Kidney (tissue), 22 donors: ENCODE measurements at places on chromosomes 4 and X. TPM values are rescaled to one million over a fixed set of nuclear protein-coding genes. Genes with fewer than 3 reads are reported as not detected.

The C1QTNF7 gene
- total RNA-seq: 2.2 TPM

The TMEM156 gene
- total RNA-seq: 3.5 TPM

The FMR1NB gene
- not detected for total RNA-seq

The TCEANC gene
- total RNA-seq: 5.3 TPM

The TRPC3 gene
- 0.44 TPM for total RNA-seq

The MAGEE2 gene
- not detected for total RNA-seq

The BTK gene
- 13.9 TPM for total RNA-seq

The DLG3 gene
- total RNA-seq: 38.3 TPM

The MMRN1 gene
- 28.9 TPM for total RNA-seq

The IDH3G gene
- 62.1 TPM for total RNA-seq

The TEX11 gene
- total RNA-seq: 0.28 TPM

The ARMCX4 gene
- total RNA-seq: 16.0 TPM

The SMARCA1 gene
- 34.7 TPM for total RNA-seq

The SCARB2 gene
- total RNA-seq: 151 TPM

The KIF4A gene
- total RNA-seq: 0.35 TPM

The UGT2B15 gene
- total RNA-seq: not detected

The SLC35A2 gene
- 34.2 TPM for total RNA-seq

The CFAP47 gene
- 1.4 TPM for total RNA-seq

The ADAM29 gene
- not detected for total RNA-seq

The DCAF12L2 gene
- total RNA-seq: 0.41 TPM

The PRICKLE3 gene
- total RNA-seq: 11.6 TPM

The GCNA gene
- total RNA-seq: 2.7 TPM

The SUPT20HL1 gene
- total RNA-seq: not detected

The SLC2A9 gene
- 47.6 TPM for total RNA-seq

The MAP3K15 gene
- total RNA-seq: 3.7 TPM

The DCHS2 gene
- total RNA-seq: 0.47 TPM

The C4orf50 gene
- 0.16 TPM for total RNA-seq

The SPANXD gene
- not detected for total RNA-seq

The SRPK3 gene
- 1.1 TPM for total RNA-seq

The GDPD2 gene
- total RNA-seq: 7.0 TPM

The FRMD7 gene
- total RNA-seq: 0.19 TPM
